Osteoblast (primary cell): ENCODE measurements at places on chromosomes 2 and 18. TPM values are rescaled to one million over a fixed set of nuclear protein-coding genes. Genes with fewer than 3 reads are reported as not detected.

DNA sequence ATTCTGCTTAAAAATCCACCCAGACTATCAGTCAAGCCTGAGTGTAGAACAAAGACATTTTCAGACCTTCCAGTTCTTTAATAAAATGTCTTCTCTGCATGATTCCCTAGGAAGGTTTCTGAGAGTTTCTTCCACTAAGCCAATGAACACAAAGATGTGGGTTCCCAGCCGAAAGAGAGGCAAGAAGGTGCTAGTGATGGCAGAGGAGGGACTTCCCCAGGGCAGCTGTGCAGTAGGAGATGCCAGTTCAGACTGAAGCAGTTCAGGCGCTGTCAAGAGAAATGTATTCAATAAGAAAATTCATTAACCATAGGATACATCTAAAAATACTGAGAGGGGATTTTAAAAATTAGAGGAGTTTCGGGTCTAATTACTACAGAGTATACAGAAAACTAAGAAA is 83.3 kb downstream of the RND3 start:
- H3K27me3 ChIP-seq: no peaks in the 10 kb centered on the region
- no peak overlapping the region for H3K27ac ChIP-seq
- no peaks in the 10 kb centered on the region for H3K36me3 ChIP-seq
- H3K4me3 ChIP-seq: no peak overlapping the region

GRCh38 chr2:191612496-191612895 is 65.4 kb upstream of the NABP1 start:
- H3K4me1 ChIP-seq: peaks cover 14% of the 10 kb centered on the region
- no peaks in the 10 kb centered on the region for H3K27me3 ChIP-seq
- peak overlapping the region; percentile 81 for H3K27ac ChIP-seq
- H3K36me3 ChIP-seq: no peaks in the 10 kb centered on the region
- no peak overlapping the region for H3K4me3 ChIP-seq

GRCh38 chr2:127076924-127077323 is 30.0 kb downstream of the BIN1 start:
- no peaks in the 10 kb centered on the region for H3K27me3 ChIP-seq
- H3K4me3 ChIP-seq: no peak overlapping the region
- DNase-seq: no peak
- no peak overlapping the region for H3K27ac ChIP-seq
- H3K36me3 ChIP-seq: no peaks in the 10 kb centered on the region
- H3K4me1 ChIP-seq: peaks cover 28% of the 10 kb centered on the region

DNA sequence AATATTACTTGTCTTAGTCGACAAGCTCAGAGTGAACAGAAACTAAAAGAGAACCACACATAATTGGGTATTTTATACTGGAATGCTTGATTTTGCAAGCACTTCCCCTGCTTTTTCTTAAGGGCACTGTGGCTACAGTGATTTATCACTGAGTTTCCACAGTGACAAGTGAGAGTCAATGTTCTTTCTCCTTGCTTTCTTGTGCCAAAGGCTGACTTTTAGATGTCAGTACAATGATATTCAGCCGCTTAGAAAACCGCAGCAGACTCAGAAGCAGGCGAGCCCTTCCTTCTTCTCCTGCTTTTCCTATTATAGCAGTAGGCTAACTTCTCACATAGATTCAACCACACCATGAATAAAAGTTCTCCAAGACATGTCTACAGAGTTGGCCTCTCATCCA is 1603.6 kb upstream of the NXPH2 start:
- H3K27me3 ChIP-seq: no peaks in the 10 kb centered on the region
- no peaks in the 10 kb centered on the region for H3K4me1 ChIP-seq
- H3K27ac ChIP-seq: no peak overlapping the region
- H3K36me3 ChIP-seq: no peaks in the 10 kb centered on the region

- H3K4me1 ChIP-seq: peaks cover 7% of the 10 kb centered on the region
- no peak overlapping the region for H3K4me3 ChIP-seq
- H3K27me3 ChIP-seq: no peaks in the 10 kb centered on the region
- no peaks in the 10 kb centered on the region for H3K36me3 ChIP-seq
These were observed 5.8 kb upstream of the PPP1CB start for GRCh38 chr2:28745876-28746275.

DNA sequence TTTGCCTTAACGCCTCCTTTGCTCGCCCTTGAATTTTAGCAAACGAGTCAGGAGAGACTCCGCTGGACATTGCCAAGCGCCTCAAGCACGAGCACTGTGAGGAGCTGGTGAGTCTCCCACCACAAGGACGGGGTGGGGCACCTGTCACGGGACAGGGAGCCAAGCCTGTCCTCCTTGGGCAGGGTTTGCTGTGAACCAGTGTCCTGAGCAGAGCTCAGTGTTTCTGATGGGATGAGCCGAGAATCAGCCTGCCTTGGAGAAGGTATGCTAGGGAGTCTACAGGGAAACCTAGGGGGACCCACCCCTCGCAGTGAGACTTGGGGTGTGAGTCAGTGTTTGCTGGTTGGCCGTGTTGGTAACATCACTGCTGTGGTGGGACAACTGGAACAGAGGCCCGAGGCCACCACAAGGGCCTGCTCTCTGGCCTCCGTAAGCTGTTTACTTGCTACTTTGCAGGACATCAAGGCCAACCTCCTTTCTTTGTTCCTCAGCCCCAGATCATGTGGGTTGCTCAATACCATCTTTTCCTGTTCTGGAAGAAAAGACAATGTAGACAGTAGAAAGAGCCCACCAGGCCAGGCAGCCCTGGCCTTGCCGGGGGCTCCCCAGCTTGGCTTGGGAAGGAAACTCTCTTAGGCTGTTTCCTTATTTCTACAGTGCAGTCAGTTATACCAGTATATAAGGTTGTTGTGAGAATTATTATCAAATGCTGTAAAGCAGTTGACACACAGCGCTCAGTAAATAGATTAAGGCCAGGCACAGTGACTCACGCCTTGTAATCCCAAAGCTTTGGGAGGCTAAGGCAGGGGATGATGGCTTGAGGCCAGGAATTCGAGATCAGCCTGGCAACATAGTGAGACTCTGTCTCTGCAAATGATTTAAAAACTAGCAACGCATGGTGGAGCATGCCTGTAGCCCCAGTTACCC is 42.4 kb downstream of the ITGB1BP1 start:
- peak; percentile 75 for DNase-seq
- peak overlapping the region; percentile 74 for H3K27ac ChIP-seq
- H3K36me3 ChIP-seq: peaks cover 68% of the 10 kb centered on the region

- no peaks in the 10 kb centered on the region for H3K36me3 ChIP-seq
- H3K27me3 ChIP-seq: peaks cover 19% of the 10 kb centered on the region
These were observed 323.5 kb downstream of the CELF4 start for GRCh38 chr18:37242091-37242490.

GRCh38 chr2:121076885-121077549 is 208.0 kb downstream of the TFCP2L1 start:
- no peaks in the 10 kb centered on the region for H3K36me3 ChIP-seq
- H3K27me3 ChIP-seq: peaks cover 7% of the 10 kb centered on the region
- DNase-seq: peak; percentile 92
- no peak overlapping the region for H3K4me3 ChIP-seq
- H3K27ac ChIP-seq: no peak overlapping the region

- H3K36me3 ChIP-seq: no peaks in the 10 kb centered on the region
- H3K27me3 ChIP-seq: no peaks in the 10 kb centered on the region
- peaks cover 32% of the 10 kb centered on the region for H3K4me1 ChIP-seq
- no peak for DNase-seq
These were observed 33.2 kb downstream of the TOGARAM2 start for GRCh38 chr2:29014331-29014730.

DNA sequence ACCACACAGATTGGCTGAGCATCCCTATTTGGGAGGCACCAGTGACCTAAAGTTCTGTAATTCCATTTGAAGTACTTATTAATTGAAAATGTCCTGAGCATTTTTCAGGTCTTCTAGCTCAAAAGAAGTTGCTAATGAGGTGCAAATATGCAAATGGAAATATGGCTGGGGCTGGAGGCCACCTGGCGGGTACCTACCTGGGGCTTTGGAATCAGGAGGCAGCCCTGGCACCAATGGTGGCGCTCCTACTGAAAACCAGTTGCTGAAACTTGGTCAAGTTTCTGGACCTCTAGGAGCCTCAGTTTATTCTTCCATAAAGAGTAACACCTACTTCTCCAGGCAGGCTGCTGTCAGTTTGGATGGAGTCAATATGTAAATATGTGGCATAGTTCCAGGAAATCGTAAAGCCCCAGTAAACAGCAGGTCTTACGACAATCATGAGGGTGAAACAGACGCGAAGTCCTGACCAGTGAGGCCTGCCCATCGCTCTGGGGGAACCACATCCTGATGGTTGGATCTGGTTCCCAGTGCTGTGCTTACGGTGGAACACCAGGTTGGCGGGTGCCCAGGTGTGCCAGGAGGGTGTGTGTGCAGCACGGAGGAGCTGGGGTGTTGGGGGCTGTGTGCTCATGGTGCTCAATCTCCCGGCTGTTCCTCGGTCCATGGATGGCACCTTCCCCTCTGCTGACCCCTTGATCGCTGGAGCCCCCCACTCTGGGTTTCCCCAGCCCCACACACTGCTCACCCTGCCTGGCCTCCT is 186.1 kb downstream of the TWIST2 start:
- no peaks in the 10 kb centered on the region for H3K4me1 ChIP-seq
- no peaks in the 10 kb centered on the region for H3K36me3 ChIP-seq
- peaks cover 17% of the 10 kb centered on the region for H3K27me3 ChIP-seq
- H3K27ac ChIP-seq: no peak overlapping the region
- DNase-seq: no peak
- no peak overlapping the region for H3K4me3 ChIP-seq

GRCh38 chr2:217622205-217623060 is 380.4 kb downstream of the TNS1 start:
- no peak overlapping the region for H3K4me3 ChIP-seq
- no peaks in the 10 kb centered on the region for H3K36me3 ChIP-seq
- no peaks in the 10 kb centered on the region for H3K4me1 ChIP-seq
- no peak overlapping the region for H3K27ac ChIP-seq
- DNase-seq: peak; percentile 31

DNA sequence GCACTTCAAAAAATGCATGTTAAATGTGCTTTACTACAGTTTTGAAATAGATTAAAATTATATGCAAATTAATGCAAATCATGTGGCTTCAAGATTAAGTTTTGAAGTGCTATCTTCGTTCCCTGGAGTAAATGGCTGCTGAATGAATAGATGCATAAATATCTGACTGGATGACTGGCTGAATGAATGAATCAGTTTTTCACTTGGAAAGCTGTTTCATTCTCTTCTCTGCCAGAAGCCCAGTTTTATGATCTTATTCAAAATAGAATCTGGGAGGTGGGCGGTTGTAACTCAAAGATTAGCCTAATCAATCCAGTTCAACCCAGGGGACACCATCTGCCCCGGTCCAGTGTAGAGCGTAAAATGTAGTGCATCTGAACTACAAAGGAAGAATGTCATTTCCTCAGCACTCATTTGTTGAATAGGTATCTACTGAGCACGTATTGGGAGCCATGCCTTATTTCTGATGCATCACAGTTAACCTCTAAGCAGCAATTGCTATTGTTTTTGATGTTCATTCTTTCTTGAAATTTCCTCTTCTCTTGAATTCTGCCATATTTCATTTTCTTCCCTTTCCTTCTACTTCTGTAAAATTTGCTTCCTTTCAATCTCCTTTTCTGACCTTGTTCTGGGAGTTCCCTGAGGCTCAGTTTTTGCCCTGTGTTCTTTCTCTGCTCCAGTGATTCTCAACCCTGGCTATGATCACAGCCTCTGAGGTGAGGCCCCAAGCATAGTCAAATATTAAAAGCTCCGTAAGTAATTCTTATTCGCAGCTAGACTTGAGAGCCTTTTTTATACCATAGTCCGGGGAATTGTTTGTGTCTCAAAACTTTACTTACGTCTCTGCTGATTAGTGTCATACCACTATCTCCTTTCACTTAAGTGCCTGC is 282.7 kb downstream of the PARD3B start:
- no peak for DNase-seq
- H3K27ac ChIP-seq: no peak overlapping the region
- no peaks in the 10 kb centered on the region for H3K4me1 ChIP-seq
- no peaks in the 10 kb centered on the region for H3K27me3 ChIP-seq
- no peak overlapping the region for H3K4me3 ChIP-seq

- H3K27ac ChIP-seq: no peak overlapping the region
- peak; percentile 32 for DNase-seq
- no peaks in the 10 kb centered on the region for H3K27me3 ChIP-seq
- H3K36me3 ChIP-seq: no peaks in the 10 kb centered on the region
These were observed 287.4 kb upstream of the HDAC4 start for GRCh38 chr2:239688122-239688681.

DNA sequence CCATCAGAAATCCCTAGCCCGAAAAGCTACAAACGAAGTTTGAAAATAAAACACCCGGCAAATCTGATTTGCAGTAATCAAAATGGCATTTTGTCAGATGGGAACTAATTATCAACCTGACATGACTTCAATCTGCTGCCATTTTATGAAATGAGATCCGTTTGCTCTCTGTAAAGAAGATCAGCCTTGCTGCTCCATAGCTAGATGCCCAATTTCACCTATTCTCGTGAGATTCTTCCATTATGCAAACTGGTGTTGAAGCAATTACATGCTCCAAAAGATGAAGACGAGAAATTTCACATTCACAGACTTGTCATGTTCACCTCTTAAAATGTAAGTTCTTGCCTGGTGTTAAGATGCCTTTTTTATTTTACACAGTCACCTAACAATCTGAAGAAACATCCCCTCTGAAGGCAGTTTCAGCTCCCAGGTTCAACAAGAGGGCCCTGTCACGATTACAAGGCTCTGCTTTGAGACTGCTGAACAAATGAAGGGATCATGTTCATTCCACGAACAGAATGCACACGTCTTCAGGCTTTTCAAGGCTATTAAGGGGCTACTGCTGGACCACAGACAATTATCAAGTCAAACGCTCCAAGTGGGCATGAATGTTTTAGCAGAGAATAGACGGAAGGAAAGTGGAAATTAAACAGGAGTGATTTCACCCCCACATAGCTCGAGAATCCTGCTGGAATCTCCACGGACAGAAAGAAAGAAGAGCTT is 172.6 kb upstream of the PID1 start:
- H3K4me1 ChIP-seq: peaks cover 31% of the 10 kb centered on the region
- no peak overlapping the region for H3K4me3 ChIP-seq
- no peak for DNase-seq
- H3K36me3 ChIP-seq: no peaks in the 10 kb centered on the region
- no peaks in the 10 kb centered on the region for H3K27me3 ChIP-seq
- peak overlapping the region; percentile 98 for H3K27ac ChIP-seq

- peak overlapping the region; percentile 98 for H3K27ac ChIP-seq
- H3K27me3 ChIP-seq: no peaks in the 10 kb centered on the region
- no peak for DNase-seq
- peaks cover 66% of the 10 kb centered on the region for H3K4me1 ChIP-seq
- no peak overlapping the region for H3K4me3 ChIP-seq
These were observed 133.5 kb upstream of the HAAO start for GRCh38 chr2:42925742-42926433.

The CRYGB gene
- total RNA-seq: not detected in 2 replicates

The CRYGD gene
- total RNA-seq: not detected in 2 replicates

The ALK gene
- total RNA-seq: under 0.01 and 0.29 TPM in 2 replicates

The INHBB gene
- under 0.01 and 0.29 TPM in 2 replicates for total RNA-seq

The CFAP65 gene
- total RNA-seq: not detected in 2 replicates

The HOXD1 gene
- total RNA-seq: not detected in 2 replicates

The FSHR gene
- 0.29 and 0.36 TPM in 2 replicates for total RNA-seq
